K562 (cell line): ENCODE measurements at places on chromosomes 16 and 17.

GRCh38 chr17:41930009-41930832 is at the start of gene ODAD4:
ODAD4 (plus strand) TSS chr17:41930617; CDS start chr17:41930724, 107 bp downstream.
- peak; percentile 92 for DNase-seq

GRCh38 chr17:76561799-76562268 is 22.0 kb downstream of the PRCD start:
- no peak for DNase-seq

DNA sequence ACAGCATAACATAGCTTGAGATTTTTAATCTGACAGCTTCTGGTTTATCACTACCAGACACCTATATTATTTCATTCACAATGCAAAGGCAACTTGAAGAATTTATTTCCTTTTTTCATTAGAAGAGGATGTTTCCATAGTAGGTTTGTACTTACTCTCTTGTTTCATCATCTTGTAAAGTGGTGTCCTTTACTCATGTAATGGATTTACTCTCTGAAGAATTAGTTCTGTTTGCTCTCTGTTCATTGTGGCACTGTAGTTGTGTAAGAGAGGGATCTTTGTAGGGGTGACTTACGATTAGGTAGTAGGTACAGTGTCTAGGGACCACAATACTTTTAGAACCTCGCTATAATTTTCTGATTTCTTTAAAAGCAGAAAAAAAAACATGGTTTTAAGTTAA is 256.1 kb downstream of the BCAS3 start:
- no peak for DNase-seq

GRCh38 chr17:31416503-31416923 is 25.0 kb downstream of the RAB11FIP4 start:
- no peak for DNase-seq

- no peak for DNase-seq
These were observed 204.6 kb downstream of the STX8 start for GRCh38 chr17:9371019-9371418.

DNA sequence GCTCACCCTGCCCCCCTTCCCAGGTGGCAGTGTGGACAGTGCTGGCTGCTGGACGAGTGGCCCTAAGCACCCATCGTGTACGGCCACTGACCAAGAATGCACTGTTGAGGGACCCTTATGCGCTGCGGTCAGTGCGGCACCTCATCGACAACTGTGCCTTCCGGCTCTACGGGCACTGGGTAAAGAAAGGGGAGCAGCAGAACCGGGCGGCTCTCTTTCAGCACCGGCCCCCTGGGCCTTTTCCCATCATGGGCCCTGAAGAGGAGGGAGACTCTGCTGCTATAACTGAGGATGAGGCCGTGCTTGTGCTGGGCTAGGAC is 5.1 kb downstream of the CFAP119 start:
- DNase-seq, result no peak

DNA sequence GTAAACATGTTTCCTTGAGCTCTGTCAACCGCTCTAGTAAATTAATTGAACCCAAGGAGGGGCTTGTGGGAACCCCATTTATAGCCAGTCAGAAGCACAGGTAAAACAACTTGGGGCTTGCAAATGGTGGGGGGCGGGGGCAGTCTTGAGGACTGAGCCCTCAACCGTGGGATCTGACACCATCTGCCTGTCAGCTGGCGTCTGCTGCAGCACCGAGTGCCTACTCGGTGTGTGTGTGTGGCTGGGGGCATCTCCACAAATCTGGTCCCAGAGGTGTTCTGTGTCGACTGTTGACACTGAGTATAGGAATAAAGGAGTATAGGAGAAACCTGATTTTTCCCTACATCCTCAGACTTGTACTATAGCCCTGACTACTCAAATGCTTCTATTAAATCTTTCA is 20.6 kb downstream of the CREBBP start:
- no peak for DNase-seq

- no peak for DNase-seq
These were observed 117.6 kb downstream of the USP31 start for GRCh38 chr16:23031508-23032098.

DNA sequence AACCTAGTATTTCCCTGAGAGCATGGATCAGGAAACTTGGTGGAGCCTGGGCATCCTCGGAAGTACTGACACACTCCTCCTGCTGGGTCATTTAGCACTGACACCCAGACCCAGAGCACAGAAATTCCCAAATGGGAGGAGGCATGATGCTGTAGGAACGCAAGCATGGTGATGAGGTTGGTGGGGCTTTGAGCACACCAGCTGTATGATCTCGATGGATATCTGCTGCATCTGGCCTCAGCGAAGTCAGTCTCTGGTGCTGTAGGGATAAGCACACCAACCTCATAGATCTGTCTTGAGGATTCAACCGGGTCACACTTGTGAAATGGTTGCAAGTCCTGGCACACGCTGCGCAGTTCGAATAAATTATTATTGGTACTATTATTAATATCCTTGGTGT is 52.5 kb downstream of the SHISA6 start:
- DNase-seq, result no peak

DNA sequence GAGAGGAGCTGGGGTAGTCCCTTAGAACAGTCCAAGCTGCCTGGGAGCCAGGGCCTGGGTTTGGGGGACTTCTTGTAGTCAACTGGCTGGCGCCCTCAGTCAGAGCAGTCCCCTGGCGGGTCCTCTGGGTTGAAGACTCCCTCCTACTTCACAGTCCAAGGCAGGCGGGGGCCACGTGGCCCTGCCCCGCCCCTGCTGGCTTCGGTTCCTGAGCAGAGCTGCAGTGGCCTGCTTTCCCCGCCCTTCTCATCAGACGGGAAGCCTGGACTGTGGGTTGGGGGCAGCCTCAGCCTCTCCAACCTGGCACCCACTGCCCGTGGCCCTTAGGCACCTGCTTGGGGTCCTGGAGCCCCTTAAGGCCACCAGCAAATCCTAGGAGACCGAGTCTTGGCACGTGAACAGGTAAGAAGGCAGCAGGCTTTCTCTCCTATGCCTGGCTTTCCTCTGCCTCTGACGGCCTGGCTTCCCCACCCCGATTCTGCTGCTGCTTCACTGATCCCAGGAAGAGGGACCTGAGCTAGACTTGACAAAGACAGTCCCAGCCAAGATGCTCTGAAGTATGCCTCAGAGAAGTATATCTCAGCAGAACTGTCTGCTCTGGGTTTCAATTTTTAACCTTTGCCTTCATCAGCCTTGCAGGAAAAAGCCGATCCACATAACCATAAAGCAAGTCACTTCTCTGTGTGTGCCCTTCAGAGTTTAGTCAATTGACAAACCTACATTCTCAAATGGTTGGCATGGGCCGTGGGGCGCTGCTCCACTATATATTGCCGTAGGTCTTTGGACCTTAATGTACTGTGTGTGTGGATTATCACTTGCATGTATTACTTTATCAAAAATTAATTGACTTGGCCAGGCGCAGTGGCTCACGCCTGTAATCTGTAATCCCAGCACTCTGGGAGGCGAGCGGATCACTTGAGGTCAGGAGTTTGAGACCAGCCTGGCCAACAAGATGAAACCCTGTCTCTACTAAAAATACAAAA is 56.3 kb downstream of the SF3B3 start:
- peak; percentile 71 for DNase-seq
